ENCODE measurements at places on chromosomes 2 and 18.
A peak's percentile ranks its signal among the peaks of the same experiment; 100 is the strongest.

GRCh38 chr2:142179686-142180085, 48.9 kb upstream of the LRP1B start:
- DNase-seq, result no peak

GRCh38 chr2:2804528-2804927, 473.5 kb upstream of the MYT1L start:
- DNase-seq, result no peak

- no peak for DNase-seq
Measured at GRCh38 chr2:7986431-7986830, 695.4 kb upstream of the ID2 start.

- peak; percentile 16 for DNase-seq
Measured at GRCh38 chr2:190765386-190766173, 115.0 kb upstream of the GLS start.

DNA sequence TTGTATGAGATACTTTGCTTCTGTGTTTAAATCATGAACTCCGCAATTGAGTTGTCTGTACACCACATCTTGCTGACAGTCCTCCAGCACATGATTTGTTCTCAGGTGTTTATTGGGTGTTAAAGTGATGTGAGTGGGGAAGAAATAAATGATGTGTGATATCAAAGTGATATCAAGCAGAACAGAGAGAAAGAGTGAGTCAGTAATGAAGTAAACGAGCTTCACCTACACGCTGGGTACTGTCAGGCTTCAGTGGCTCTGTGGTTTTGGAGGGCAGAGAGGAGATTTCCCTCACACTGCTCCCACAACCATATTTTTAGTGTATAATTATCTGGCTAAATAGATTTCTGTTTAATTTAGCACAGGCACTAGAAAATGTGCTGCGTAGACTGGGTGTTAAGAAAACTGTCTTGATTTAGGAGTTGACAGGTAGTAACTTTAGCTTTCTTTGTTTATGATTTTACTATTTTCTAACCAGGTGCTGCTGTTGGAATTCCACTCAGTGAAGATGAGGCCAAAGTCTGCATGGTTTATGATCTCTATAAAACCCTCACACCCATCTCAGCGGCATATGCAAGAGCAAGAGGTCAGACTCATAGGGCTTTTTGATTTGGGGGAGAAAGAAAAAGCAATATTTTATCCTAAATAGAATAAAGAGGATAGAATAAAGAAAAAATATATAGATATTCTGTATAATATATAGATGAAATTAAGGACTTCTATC, 21.2 kb downstream of the ATIC start:
- peak; percentile 42 for DNase-seq

DNA sequence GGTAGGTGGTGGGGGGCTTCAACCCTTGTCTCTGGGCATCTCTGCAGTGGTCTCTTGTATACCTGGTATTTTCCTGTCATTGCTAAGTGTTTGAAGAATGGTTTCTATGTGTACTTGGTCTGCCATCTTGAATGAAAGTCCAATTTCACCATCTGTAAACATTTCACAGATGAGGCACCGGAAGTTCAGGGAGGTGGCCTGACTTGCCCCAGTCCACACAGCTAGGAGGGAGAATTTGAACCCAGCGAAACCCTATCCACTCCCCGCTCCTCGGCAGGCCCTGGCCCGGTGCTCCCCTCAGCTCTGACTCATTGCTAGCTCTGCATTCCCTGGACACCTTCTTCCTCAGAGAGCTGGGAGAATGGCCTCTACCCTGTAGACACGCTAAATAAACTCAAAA, 30.5 kb downstream of the ZAP70 start:
- no peak for DNase-seq

DNA sequence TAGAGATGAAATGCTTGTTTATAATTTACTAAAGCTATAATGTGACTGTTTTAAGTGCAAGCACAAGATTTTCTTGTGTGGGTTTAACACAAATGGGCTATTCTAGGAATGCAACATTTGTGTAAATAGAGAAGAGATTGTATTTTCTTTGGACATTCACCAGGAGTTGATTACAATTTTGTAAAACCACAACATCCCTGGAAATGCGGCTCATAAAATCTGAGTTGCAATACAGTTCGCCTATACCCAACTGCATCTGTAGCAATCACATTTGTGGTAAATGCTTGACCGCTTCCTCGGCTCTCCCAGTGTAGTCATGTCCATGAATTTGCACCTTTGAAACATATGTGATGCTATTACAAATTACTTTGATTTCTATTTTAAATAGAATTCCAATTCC, 348.7 kb upstream of the CDH20 start:
- DNase-seq, result no peak

- peak; percentile 17 for DNase-seq
Measured at GRCh38 chr2:60152226-60152833, 401.1 kb downstream of the BCL11A start.

Data from SW480 (cell line).